Hindlimb muscle (tissue), 1 donor: ENCODE measurements at places on chromosomes 3 and 15. TPM values are rescaled to one million over a fixed set of nuclear protein-coding genes. Genes with fewer than 3 reads are reported as not detected.

The ALDH1L1 gene
- polyA plus RNA-seq: 0.70 TPM

The ARPP21 gene
- polyA plus RNA-seq: 242 TPM

The GPR176 gene
- polyA plus RNA-seq: 3.7 TPM

DNA sequence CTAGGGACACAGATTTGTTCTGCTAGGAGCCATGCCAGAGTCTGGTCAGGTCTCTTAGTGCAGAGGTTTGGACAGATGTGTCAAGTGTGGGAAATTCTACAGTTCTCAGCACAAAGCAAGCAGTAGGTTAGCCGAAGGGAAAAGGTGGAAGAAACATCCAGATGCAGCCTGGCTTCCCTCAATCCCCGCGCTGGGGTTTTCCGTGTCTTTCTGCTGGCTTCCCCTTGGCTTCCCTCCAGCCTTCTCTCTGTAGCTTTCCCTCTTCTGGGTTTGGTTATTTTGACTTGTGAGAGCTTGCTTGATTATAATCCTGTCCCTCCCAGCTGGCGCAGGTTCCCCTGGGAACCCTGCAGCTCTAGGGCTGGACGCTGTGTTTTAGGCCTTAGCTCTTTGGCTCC, 4.1 kb downstream of the TF start:
- DNase-seq: no peak

GRCh38 chr3:160695915-160696327, 19.0 kb downstream of the ARL14 start:
- no peak for DNase-seq

DNA sequence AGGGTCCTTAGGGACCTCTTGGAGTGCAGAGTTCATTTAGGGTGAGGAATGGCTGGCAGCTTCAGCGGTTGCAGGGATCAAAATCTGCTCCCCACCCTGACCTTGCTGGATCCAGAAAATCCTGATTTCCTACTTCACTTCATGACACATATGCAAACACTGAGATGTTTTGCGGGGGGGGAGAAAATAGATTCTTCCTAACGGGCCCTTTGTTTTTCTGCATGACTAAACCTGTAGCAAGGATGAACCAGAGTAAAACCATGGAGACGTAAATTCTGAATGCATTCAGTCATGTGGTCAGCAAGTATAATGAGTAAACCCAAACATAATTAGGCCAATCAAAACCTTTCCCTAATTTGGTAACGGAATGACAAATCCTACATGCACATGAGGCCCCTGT, 20.0 kb upstream of the RBP1 start:
- no peak for DNase-seq

- DNase-seq: no peak
These were observed 285.3 kb downstream of the SV2B start for GRCh38 chr15:91385311-91385710.

GRCh38 chr15:35470441-35470840, 75.5 kb downstream of the DPH6 start:
- no peak for DNase-seq
